Fibroblast of upper back skin (primary cell): ENCODE measurements at places on chromosomes 12 and 14.
A peak's percentile ranks its signal among the peaks of the same experiment; 100 is the strongest.

- no peak for DNase-seq
Measured at GRCh38 chr14:89325299-89325883, 91.6 kb downstream of the FOXN3 start.

DNA sequence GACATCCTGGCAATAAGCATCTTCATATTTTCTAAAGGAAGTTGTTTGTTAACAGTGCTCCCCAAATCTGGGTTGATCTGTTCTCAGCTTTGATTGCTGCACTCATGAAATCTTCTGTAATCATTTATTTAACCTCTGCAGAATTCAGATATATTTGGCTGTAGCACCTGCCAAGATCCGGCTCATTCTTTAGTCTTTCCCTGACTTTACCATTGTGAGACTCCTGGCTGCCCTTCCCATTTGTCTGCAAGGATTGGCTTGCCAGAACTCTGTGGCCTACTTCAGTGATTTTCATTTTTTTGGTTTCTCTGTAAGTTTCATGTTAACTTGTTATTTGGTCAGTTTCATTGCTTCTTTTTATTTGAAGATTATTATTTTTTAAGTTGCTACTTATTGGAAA is 191.2 kb upstream of the PLXNC1 start:
- DNase-seq: no peak

- DNase-seq: peak; percentile 64
Measured at GRCh38 chr14:49173765-49174373, 412.3 kb downstream of the RPS29 start.

DNA sequence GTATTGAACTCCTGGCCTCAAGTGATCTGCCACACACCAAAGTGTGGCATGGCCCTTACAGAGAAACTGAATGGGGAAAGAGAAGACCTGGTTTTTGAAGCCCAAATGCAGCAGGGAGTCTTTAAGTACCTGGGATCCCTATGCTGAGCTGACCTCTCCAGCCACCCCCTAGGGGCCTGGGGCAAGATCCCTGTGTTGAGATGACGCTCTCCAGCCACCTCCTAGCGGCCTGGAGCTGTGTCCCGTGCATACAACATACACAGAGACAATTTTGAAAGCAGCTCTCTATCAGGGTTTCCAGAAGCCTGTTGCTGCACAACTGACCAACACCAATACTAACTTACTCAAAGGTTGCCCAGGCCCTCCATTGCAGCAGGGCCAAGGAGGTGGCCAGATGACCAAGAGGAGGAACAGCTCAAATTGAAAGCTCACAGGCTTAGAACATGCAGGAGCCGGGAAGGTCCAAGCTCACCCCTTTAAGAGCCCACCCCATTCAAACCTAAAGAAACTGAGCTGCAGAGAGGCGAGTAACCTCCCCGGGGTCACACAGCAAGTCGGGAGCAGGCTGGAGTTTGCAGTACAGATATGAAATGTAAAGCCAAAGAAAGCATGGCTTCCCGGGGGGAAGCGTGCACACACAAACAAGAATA is 31.5 kb downstream of the TTC7B start:
- no peak for DNase-seq

DNA sequence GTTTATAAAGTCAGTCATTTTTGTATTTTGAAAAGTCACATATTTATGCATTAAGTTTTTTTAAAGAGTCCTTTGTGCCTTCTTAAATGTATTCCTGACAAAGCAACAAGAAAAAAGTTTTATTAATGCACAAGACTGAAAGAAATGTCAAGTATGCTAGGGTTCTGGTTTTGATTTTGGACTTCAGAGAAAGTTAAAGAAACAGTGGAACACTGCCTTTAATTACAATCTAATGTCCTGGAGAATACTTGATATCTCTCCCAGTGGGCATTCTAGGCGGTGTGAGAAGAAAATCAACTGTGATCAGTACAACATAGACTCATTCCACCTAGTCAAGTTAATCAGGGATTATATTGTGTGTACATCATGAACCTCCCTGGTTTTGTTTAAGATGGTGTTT is 49.9 kb downstream of the PRICKLE1 start:
- DNase-seq: peak; percentile 27

DNA sequence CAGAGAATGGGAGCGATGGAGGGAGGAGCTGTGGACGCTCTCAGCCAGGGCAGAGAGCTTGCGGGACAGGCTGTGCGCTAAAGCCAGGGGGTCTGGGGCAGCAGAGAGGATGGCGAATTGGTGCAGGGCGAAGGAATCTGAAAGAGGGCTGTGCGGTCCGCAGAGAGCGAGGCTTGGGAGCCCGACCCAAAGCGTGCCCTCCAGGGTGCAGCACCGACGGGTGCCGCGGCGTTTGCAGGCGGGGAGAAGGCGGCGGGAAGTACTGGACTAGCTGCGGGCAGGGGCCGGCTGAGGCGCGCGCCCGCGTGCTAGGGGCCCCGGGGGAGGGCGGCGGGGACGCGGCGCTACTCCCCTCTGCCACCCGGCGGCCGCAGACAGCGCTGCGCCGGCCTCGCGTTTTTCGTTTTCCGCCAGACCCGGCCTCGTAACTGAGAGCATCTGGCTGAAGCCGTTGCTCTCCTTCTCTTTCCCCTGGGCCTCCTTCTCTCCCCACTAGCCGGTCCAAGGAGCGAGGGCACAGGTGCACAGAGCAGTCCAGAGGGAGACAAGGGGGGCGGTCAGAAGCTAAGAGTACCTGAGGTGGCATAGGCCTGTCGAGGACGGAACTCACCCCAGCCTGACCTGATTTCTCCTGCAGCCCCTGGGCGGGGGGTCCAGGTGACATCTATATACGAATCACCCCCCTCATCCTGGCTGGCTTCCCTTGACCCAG is 24.9 kb downstream of the SLC6A12 start:
- peak; percentile 50 for DNase-seq

- no peak for DNase-seq
Measured at GRCh38 chr12:66289485-66289884, 12.8 kb upstream of the HELB start.

DNA sequence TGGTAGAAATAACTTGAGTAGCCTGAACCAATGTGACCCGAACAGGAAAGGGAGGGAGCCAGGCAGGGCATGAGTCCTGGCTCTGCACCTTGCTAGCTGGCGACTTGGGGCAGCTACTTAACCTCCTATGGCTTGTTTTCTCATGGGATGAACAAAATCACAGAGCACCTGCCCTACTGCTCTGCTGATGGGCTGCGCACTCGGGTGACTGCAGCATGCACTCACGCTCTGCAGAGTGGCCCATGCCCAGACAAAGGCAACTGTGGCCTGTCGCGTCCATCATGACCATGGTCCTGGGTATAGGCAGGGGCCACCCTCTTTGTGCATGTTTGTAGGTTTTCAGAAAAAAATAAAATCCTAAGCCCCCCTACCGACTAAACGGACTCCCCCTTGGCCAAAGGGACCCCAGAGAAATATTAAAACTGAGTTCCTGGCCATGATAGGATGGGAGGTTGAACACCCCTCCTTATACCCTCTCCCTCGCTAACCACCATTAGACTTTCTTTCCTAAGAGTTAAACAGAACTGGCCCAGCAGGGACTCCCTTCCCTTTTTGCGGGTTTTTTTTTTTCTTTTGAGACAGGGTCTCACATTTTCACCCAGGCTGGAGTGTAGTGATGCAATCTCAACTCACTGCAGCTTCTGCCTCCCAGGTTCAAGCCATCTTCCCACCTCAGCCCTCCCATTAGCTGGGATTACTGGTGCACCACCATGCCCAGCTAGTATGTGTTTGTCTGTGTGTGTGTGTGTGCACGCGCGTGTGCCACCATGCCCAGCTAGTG is 32.5 kb downstream of the VWF start:
- DNase-seq: no peak

GRCh38 chr12:59660921-59661597 is 65.2 kb downstream of the SLC16A7 start:
- no peak for DNase-seq

DNA sequence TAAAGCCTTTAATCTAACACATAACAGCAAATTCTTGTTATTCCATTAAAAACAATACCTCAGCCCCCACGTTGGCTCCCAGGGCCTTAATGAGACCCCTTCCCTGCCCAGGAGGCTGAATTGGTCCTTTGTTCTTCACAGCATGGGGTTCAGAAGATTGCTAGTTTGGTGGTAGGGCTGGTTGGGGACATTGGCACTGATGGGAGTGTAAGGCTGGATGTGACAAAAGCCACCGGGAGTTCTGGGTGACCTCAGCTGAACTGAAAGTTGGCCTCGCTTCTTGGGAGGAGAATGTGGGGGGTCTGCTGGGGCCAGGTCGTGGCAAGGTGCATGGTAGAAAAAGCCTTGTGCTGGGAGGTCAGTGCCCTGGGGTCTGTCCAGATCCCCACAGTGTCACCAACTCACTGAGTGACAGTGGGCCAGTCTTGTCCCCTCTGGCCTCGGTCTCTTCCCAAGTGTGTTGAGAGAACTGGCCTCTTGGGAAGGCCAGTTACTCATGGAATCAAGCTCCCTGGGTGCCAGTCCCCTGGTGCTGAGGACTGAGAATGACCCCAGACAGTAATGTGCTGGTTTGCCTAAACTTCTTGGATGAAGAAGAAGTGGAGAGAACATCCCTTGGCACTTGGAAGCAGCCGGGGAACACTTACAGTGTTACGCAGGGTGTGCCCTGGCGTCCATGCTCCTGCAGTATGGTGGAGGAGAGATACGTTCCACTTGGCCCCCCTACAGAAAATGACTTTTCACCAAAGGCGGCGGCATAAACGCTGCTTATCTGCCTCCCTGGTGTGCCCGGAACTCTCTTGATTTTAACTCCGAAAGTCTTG is 283.7 kb upstream of the RTL1 start:
- no peak for DNase-seq
